ENCODE measurements at places on chromosomes 5 and 9. TPM values are rescaled to one million over a fixed set of nuclear protein-coding genes. Genes with fewer than 3 reads are reported as not detected.
A peak's percentile ranks its signal among the peaks of the same experiment; 100 is the strongest.

DNA sequence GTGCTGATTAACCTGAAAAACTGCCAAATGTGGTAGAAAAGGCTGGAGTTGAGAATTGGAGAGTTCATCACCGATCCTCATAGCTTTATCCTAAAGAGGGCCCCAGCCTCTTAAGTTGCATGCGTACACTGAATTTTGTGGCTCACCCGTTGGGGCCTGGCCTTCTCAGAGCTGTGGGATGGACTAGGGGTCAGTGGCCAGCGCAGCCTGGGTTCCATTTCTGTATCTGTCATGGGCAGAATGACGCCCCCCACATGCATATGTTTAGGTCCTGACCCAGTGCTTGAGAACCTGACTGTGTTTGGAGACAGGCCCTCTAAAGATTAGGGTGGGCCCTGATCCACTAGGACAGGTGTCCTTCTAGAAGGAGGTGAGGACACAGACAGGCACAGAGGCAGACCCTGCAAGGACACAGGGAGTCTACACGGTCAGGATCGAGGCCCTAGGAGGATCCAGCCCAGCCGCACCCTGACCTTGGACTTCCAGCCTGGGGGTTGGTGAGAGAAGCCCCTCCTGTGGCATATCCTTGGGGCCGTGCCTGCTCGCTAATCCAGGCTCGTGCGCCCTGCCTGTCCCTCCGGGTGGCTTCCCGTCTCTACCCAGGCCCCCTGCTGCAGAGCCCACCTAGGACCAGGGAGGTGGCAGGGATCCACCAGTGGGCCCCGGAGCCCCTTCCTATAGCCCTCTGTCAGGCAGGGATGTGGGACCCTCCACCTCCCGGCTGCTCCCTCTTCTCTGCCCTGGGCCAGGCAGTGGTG, 32.2 kb downstream of the NDUFS6 start:
- no peak for DNase-seq

- no peak for DNase-seq
These were observed 305.0 kb upstream of the IRX4 start for GRCh38 chr5:2187687-2188086.

DNA sequence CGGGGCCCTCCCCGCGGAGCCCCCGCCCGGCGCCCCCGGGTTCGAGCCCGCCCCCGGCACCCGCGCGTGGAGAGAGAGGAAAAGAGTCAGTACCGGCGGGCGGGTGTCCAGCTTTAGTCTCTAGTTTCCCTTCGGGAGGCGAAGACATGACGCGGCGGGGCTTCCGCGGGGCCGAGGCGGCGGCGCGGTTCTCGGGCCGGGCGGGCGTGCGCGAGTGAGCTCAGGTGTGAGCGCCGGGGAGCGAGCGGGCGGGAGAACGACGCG, 181 bp downstream of the DAP start:
- no peak for DNase-seq

DNA sequence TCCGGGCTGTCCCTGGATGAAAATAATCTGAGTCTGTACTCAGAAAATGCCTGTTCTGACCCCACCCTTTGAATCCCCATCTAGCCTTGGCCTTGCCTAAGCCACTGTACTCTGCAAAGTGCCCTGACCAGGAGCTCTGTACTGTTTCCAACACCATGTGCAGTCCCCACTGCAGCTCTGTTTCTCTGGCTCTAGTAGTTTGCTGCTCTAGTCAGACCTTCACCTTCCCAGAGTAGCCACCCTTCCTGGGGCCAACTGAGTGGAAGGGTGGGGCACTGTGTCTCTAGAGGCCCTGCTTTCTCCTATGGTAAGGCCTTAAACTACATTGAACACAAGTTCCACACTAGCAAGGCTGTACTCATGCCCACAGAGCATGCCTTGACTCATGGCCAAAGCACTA, 31.9 kb downstream of the P4HA2 start:
- no peak for DNase-seq

DNA sequence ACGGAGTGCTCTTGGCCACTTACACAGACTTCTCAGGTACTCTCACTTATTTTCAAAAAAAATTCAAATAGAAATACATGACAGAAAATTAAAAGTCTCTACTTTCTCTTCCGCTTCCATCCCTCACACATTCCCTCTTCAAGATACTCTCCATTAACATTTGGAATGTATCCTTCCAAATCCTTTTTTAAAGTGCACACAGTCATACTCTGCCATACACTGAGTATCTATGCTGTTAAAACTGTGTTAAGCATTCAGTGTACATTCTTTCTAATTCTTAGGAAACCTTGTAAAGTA, 15.5 kb downstream of the GOLPH3 start:
- no peak for DNase-seq

- DNase-seq, result peak; percentile 96
These were observed 36.8 kb upstream of the SSBP2 start for GRCh38 chr5:81787474-81788242.

- no peak for DNase-seq
These were observed 6.8 kb downstream of the ETF1 start for GRCh38 chr5:138536215-138536614.

GRCh38 chr5:103889500-103890209, 327.1 kb upstream of the NUDT12 start:
- DNase-seq, result no peak

GRCh38 chr5:52870448-52870847, 82.7 kb downstream of the ITGA1 start:
- peak; percentile 28 for DNase-seq

DNA sequence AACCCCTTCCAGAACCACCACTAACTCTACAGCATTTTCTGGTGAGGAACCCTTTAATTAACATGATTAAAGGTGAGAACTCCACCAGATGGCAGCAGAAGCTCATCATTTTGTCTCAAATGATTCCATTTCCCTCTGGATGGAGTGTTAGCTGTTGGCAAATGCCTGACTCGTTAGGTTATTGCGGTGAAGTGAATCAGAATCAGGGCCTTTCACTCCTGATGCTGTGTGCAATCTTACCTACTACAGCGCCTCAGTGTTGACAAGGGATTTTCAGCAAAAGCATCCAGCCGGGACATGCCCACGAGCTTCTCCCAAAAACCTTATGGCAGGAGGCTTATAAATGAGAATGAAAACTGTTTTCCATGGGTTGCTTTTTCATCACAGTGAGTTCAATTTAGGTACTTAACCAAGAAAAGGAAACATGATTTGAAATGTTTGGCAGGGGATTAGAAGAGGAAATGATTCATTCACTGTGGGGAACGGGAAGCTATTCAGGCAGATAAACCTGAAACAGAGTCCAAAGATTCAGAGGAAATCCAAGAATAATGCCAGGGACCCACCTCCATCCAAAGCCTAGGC, 48.0 kb upstream of the CAST start:
- DNase-seq, result peak; percentile 88

GRCh38 chr5:2997179-2997578, 245.7 kb upstream of the IRX2 start:
- no peak for DNase-seq

The POLK gene
- 62.9 TPM for total RNA-seq

The GTF2H2C gene
- total RNA-seq, result 42.3 TPM

The UNC13B gene
- 33.0 TPM for total RNA-seq

The GRHPR gene
- total RNA-seq, result 113 TPM

The NLN gene
- 23.7 TPM for total RNA-seq

Measured in tongue (tissue), 3 donors.